ENCODE measurements at places on chromosomes 1 and 21. TPM values are rescaled to one million over a fixed set of nuclear protein-coding genes. Genes with fewer than 3 reads are reported as not detected.

Gene HES3
- total RNA-seq: 22.2 TPM

Gene GJA4
- total RNA-seq: not detected

Gene LEPR
- 15.2 TPM for total RNA-seq

Gene PRUNE1
- 27.0 TPM for total RNA-seq

Gene CELA2A
- total RNA-seq: not detected

Gene HCN3
- total RNA-seq: 5.9 TPM

Gene PHACTR4
- total RNA-seq: 22.3 TPM

GRCh38 chr1:152165286-152166077 is 6.5 kb upstream of the RPTN start:
- H3K4me3 ChIP-seq: no peak overlapping the region
- no peaks in the 10 kb centered on the region for H3K36me3 ChIP-seq
- H3K4me1 ChIP-seq: no peaks in the 10 kb centered on the region
- no peak for DNase-seq

DNA sequence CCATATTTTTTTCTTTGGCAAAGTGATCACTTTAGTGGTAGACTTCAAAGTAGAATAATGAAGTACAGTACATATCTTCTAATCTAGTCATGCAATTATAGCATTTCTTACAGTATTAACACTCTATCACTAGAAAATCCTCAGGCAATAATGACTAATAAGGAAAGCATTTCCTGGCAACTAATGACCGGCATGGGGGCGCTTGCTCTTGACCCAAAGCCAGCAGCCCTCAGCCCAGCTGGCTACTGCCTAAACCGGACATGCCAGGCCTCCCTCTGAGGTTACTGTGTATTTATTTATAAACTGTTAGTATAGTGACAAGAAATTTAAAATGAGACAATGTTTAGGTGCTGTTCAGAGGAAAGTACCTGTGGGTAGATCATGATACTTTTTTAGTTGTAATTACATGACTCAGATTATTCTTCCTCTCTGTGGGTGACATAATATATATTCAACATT is 633.8 kb downstream of the PTPRC start:
- DNase-seq: no peak
- no peaks in the 10 kb centered on the region for H3K27me3 ChIP-seq
- no peak overlapping the region for H3K27ac ChIP-seq
- no peaks in the 10 kb centered on the region for H3K4me1 ChIP-seq

DNA sequence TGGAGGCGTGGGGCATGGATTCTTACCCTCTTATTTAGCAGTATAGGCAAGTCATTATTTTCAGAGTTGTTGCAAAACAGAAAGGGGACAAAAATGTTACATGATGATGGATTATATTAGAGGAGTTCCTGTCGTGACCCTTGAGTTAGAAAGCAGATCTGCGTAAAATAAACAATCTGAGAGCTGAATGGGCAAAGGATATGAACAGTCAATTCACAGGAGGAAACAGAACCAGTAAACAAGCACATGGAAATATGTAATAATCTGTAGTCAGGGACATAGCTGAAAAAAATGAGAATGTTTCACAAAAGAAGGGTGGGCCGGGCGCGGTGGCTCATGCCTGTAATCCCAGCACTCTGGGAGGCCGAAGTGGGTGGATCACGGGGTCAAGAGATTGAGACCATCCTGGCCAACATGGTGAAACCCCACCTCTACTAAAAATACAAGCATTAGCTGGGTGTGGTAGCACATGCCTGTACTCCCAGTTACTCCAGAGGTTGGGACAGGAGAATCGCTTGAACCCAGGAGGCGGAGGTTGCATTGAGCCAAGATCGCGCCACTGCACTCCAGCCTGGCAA is 20.9 kb downstream of the RCAN1 start:
- H3K27me3 ChIP-seq: no peaks in the 10 kb centered on the region
- H3K27ac ChIP-seq: no peak overlapping the region
- DNase-seq: no peak
- no peaks in the 10 kb centered on the region for H3K4me1 ChIP-seq
- H3K36me3 ChIP-seq: no peaks in the 10 kb centered on the region

DNA sequence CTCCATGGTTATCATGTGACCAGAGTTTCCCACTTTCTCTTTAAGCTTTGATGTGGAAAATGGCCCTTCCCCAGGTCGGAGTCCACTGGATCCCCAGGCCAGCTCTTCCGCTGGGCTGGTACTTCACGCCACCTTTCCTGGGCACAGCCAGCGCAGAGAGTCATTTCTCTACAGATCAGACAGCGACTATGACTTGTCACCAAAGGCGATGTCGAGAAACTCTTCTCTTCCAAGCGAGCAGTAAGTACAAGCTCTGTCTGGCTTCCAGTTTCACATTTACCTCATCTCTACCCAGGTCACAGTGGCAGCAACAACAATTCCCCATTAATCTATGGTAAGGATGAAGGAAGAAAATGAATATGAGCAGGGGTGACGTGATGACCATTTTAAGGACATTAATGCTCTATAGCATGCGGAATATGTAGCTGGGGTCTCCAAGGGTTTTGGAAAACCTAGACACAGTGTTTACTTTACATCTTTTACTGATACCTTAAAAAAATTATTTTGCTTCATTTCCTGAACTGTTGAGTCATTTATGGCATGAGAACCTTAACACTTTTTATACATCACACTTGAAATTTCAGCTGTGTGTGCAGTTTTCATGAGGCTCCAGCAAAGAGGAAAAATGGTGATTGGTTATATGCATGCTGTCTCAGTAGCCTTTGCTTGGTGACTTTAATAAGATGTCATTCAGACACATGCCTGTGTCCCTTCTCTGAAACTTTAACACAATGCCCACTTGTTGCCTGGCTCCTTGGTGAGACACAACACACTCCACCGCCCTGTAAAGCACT is 286.3 kb upstream of the SGIP1 start:
- H3K27ac ChIP-seq: no peak overlapping the region
- no peaks in the 10 kb centered on the region for H3K4me1 ChIP-seq
- no peaks in the 10 kb centered on the region for H3K27me3 ChIP-seq
- DNase-seq: no peak

DNA sequence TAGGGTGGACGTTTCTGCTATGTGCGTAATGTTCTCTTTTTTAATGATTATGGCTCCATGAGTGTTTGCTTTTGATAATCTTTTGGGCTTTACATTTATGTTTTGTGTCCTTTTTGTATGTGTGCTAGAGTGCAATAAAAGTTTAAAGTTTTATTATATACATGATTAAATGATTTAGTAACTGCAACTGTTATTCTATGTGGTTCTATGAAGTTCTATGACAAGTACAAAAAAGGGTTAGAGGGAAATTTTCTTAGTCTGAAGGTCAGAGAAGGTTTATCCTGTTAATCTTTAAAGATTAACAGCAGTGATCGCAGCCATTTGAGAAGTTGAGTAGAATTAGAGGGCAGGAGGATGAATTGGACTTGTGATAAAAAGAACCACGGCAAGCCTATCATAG is 386.4 kb upstream of the CHRM3 start:
- H3K27me3 ChIP-seq: no peaks in the 10 kb centered on the region
- no peaks in the 10 kb centered on the region for H3K4me1 ChIP-seq
- H3K27ac ChIP-seq: no peak overlapping the region
- no peak overlapping the region for H3K4me3 ChIP-seq

DNA sequence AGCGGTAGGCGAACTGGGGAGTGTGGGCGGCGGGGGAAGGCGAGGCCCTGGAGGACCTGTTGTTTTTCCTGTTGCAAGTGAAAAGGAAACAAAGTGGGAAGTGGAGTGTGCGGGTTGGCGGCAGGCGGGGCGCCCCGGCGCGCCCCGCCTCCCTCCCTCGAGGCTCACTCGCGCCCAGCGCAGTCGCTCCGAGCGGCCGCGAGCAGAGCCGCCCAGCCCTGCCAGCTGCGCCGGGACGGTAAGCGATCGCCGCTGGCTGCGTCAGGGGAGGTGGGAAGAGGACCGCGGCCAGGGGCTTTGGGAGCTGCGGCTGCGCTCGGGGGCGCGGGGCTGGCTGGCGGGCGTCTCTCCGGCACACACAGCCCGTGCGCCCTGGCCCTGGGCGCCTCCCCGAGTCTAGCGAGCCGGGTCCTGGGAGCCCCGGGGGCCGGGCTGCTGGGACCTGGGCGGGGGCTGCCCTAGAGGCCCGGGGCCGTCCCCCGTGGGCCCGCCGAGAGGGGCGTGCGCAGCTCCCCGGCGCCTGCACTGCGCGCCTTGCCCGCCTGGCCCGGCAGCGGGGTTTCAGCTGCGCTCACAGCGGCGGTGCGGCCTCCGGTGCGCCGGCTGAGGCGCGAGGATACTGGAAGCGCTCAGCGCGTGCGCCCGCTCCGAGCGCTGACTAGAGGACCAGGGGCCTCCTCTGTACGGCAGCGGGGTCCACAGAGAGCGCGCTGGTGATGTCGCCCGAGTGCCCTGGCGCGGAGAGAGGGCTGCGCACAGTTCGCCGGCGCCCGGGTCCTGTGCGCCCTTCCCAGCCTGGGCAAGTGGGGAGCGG is at the start of gene PIK3CD:
PIK3CD (plus strand) TSS at position 167 of the 814 bp plus-strand sequence. CDS start 58,725 bp downstream, outside the sequence.
- DNase-seq: peak; percentile 89
- H3K4me1 ChIP-seq: no peaks in the 10 kb centered on the region
- peaks cover 60% of the 10 kb centered on the region for H3K27me3 ChIP-seq
- H3K36me3 ChIP-seq: no peaks in the 10 kb centered on the region
- no peak within 1 kb of the TSS for H3K27ac ChIP-seq
- peak within 1 kb of the TSS; percentile 59 for H3K4me3 ChIP-seq

GRCh38 chr1:8409606-8410005 is 91.7 kb downstream of the SLC45A1 start:
- H3K27me3 ChIP-seq: no peaks in the 10 kb centered on the region
- peak overlapping the region; percentile 81 for H3K27ac ChIP-seq
- no peaks in the 10 kb centered on the region for H3K36me3 ChIP-seq

- peaks cover 5% of the 10 kb centered on the region for H3K27me3 ChIP-seq
- no peak overlapping the region for H3K4me3 ChIP-seq
- peaks cover 6% of the 10 kb centered on the region for H3K4me1 ChIP-seq
- DNase-seq: no peak
- H3K36me3 ChIP-seq: no peaks in the 10 kb centered on the region
- H3K27ac ChIP-seq: no peak overlapping the region
Observed at GRCh38 chr1:227725046-227725445, 10.1 kb downstream of the JMJD4 start.

GRCh38 chr1:243499248-243499647 is 243.4 kb downstream of the SDCCAG8 start:
- no peak for DNase-seq
- H3K4me1 ChIP-seq: peaks cover 11% of the 10 kb centered on the region
- H3K4me3 ChIP-seq: no peak overlapping the region
- H3K36me3 ChIP-seq: no peaks in the 10 kb centered on the region
- no peaks in the 10 kb centered on the region for H3K27me3 ChIP-seq
- no peak overlapping the region for H3K27ac ChIP-seq

DNA sequence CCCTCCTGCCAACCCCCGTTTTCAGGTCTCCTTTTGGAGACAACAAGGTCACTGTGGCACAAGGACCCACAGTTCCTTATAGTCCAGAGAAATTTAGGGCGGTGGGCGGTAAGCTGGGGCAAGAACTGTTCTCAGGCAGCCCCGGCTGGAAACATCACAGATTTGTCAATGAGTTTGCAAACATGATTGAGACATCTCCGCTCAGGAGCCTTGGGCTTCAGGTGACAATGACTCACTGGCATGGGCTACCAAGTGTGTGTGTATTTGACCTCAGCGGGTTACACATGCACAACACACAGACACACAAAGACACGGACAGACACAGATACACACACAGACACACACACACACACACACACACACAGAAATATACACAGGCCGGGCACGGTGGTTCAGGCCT is 58.2 kb upstream of the ABCG1 start:
- no peak overlapping the region for H3K27ac ChIP-seq
- no peak for DNase-seq
- H3K36me3 ChIP-seq: no peaks in the 10 kb centered on the region
- H3K27me3 ChIP-seq: no peaks in the 10 kb centered on the region

- no peaks in the 10 kb centered on the region for H3K36me3 ChIP-seq
- no peak for DNase-seq
- no peaks in the 10 kb centered on the region for H3K4me1 ChIP-seq
- no peak overlapping the region for H3K27ac ChIP-seq
- no peak overlapping the region for H3K4me3 ChIP-seq
Observed at GRCh38 chr1:217389895-217390294, 241.0 kb downstream of the GPATCH2 start.
